Astrocyte (in vitro differentiated cells and primary cell): ENCODE measurements at places on chromosomes 12 and 14.
A peak's percentile ranks its signal among the peaks of the same experiment; 100 is the strongest.

GRCh38 chr14:90518941-90519256 lies 122.1 kb downstream of the CALM1 start:
- H3K4me1 ChIP-seq = peaks cover 16% of the 10 kb centered on the region
- no peaks in the 10 kb centered on the region for H3K36me3 ChIP-seq
- no peak overlapping the region for H3K27ac ChIP-seq
- H3K4me3 ChIP-seq = no peak overlapping the region
- DNase-seq = no peak

- no peaks in the 10 kb centered on the region for H3K27me3 ChIP-seq
- no peak overlapping the region for H3K4me3 ChIP-seq
- peak overlapping the region; percentile 80 for H3K27ac ChIP-seq
- H3K36me3 ChIP-seq = no peaks in the 10 kb centered on the region
These were observed 39.2 kb downstream of the NFKBIA start for GRCh38 chr14:35365130-35366055.

DNA sequence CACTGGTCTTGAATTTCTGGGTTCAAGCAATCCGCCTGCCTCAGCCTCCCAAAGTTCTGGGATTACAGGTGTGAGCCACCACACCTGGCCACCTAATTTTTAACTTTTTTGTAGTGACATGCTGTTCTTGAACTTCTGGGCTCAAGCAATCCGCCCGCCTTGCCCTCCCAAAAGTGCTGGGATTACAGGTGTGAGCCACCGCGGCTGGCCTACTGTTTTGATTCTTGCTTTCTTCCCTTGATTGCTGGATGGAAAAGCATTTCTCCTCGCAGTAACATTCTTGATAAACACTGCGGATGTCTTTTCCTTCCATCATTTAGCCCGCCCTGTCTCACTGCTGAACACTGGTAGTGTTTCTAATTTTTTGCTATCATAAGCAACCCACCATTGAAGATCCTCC lies 72.9 kb downstream of the RBM19 start:
- no peaks in the 10 kb centered on the region for H3K36me3 ChIP-seq
- peaks cover 13% of the 10 kb centered on the region for H3K4me1 ChIP-seq
- H3K27me3 ChIP-seq = no peaks in the 10 kb centered on the region

DNA sequence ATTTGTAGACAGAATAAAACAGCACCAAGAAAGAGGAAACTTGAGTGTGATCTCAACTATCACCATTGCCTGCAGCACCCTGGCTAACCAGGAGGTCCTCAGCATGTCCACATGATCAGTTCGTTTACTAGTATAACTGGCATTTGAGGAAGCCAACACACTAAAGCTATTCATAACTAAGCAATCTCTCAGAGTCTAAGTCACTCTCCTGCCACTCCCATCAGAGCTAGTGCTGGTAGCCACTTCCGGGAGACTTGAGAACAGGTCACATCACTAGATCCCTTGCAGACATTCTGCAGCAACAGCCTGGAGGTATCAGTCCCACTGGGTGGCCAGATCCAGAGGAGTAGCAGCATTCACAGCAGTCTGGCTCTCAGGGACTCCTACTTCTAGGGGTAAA lies 352.9 kb upstream of the OR4E1 start:
- no peaks in the 10 kb centered on the region for H3K36me3 ChIP-seq
- H3K27me3 ChIP-seq = no peaks in the 10 kb centered on the region
- no peak for DNase-seq
- H3K27ac ChIP-seq = no peak overlapping the region

- no peak overlapping the region for H3K27ac ChIP-seq
- H3K36me3 ChIP-seq = no peaks in the 10 kb centered on the region
- H3K4me1 ChIP-seq = no peaks in the 10 kb centered on the region
- peaks cover 3% of the 10 kb centered on the region for H3K27me3 ChIP-seq
- no peak for DNase-seq
These were observed 32.3 kb upstream of the PTCSC3 start for GRCh38 chr14:36208690-36209278.

DNA sequence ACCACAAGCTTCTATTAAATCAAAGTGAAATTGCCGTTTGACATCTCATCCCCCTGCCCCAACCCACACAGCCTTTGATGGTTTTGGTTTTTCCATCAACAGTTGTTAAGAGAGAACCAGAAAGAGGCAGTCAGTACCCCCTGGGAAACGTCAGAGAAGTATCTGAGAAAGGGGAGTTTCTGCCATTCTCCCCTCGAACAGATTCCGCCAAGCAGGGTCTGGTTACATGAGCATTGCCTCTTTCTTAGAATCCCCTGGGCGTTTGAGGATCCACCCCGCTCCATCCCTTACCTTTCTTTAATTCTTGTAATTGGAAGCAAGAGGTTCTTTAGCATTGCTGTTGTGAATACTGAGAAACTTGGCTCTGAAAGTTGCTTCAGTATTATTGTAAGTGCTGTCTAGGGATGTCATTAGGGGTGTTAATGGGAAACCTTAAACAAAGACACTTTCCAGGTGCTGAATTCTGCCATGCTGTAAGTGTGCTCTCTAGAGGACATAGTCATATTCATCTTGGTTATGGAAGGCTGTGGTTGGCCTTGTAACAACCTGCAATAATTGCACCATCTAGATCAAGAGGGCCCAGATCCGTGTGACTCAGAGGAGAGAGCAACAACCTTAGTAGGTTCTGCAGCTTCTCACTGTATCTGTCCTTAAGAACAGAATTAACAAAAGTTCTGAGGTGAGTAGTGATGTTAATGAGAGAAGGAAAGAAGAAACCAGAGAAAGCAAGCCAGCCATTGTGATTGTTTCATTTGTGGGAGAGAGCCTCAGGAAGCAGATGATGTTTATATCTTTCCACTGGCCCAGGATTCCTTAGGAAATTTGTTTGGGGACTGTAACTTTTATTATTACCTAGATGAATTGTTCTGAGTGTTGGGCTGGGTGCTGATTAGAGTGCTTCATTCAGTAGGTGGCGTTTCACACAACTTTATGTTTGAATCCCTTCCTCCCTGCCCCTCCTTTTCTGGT lies 9.0 kb downstream of the TMBIM6 start:
- no peaks in the 10 kb centered on the region for H3K27me3 ChIP-seq
- H3K36me3 ChIP-seq = peaks cover 29% of the 10 kb centered on the region
- peak; percentile 39 for DNase-seq

DNA sequence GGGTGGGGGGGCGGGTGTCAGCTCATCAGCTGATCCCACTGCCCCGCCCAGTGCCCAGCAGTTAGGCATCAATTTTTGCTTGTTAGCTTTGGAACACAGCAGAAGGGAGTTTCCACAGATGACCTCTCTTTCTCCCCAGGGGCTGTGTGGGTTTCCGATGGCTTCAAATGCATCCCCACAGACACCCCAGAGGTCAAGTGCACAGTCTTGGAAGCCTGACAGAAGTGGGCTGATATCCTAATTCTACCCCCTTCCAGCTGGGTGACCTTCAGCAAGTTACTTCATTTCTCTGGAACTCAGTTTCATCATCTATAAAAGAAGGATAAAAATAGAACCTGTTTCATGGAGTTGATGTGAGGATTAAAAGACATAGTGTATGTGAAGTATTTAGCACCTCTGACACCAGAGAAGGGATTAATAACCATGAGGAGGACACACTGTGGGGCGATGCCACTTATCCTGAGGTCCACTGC lies 22.0 kb downstream of the TTC9 start:
- H3K27me3 ChIP-seq = no peaks in the 10 kb centered on the region
- no peak overlapping the region for H3K27ac ChIP-seq
- H3K4me1 ChIP-seq = no peaks in the 10 kb centered on the region

- no peak overlapping the region for H3K27ac ChIP-seq
- no peaks in the 10 kb centered on the region for H3K4me1 ChIP-seq
- no peak overlapping the region for H3K4me3 ChIP-seq
- DNase-seq = no peak
- H3K27me3 ChIP-seq = no peaks in the 10 kb centered on the region
- no peaks in the 10 kb centered on the region for H3K36me3 ChIP-seq
These were observed 325.7 kb downstream of the ADGRD1 start for GRCh38 chr12:131279281-131279921.

DNA sequence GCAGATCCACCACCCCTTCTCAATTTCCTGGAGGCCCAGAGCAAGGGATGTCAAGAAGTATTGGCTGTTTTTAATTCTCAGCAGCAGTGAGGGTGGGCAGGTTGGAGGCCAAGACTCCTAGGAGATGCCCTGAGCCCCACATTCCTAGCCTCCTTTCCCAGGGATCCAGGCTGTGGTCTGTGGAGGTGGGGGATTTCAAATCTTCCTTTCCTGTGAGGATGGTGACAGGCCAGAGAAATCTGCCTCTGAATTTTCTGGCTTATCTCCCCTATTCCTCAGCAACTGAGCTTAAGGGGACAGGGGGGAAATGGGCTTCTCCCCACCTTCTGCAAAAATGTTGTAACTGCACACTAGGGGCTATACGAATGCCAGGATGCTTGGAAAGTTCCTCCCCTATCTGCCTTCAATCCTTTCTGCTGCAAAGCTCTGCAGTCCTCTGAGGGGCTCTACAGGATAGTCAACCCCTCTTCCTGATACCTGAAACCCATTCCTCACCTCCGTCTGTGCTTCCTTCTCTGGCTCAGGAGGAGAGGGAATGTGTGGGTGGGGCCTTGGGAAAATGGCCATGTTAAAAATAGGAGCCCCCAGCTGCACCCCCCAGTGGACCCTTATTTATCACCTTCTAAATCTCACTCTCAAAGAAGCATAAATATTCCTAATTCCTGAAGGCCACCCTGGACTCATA lies 6.6 kb downstream of the GPR84 start:
- no peak for DNase-seq
- no peaks in the 10 kb centered on the region for H3K27me3 ChIP-seq

DNA sequence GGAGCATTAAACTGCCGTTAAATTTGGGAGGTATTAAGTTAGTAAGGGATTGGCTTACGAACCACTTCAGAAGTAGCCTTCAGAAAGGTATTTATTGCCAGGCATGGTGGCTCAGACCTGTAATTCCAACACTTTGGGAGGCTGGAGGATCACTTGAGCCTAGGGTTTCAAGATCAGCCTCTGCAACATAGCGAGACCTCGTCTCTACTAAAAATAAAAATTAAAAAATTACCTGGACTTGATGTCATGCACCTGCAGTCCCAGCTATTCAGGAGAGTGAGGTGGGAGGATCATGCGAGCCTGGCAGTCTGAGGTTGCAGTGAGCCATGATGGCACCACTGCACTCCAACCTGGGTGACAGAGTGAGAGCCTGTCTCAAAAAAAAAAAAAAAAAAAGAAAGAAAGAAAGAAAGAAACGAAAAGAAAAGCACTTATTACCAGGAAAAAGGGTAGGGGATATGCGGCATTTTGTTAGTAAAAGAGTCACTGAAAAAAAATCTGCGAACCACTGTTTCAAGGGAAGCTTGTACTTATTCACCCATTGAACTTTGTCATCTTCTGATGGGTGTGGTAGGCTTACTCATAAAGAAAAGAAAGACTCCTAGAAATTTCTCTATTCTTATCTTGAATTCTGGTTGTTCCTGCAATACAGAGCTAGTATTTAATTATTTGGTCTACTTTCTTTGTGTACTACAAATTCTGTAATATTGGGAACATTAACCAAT lies 33.6 kb upstream of the PLEKHA5 start:
- no peak overlapping the region for H3K4me3 ChIP-seq
- H3K36me3 ChIP-seq = no peaks in the 10 kb centered on the region
- H3K27me3 ChIP-seq = no peaks in the 10 kb centered on the region
- peaks cover 11% of the 10 kb centered on the region for H3K4me1 ChIP-seq
- DNase-seq = peak; percentile 75
- H3K27ac ChIP-seq = no peak overlapping the region

- no peak for DNase-seq
- no peaks in the 10 kb centered on the region for H3K27me3 ChIP-seq
- H3K4me1 ChIP-seq = peaks cover 12% of the 10 kb centered on the region
- no peak overlapping the region for H3K4me3 ChIP-seq
- peaks cover 22% of the 10 kb centered on the region for H3K36me3 ChIP-seq
- H3K27ac ChIP-seq = no peak overlapping the region
These were observed 36.5 kb downstream of the PAPLN start for GRCh38 chr14:73273799-73274198.

DNA sequence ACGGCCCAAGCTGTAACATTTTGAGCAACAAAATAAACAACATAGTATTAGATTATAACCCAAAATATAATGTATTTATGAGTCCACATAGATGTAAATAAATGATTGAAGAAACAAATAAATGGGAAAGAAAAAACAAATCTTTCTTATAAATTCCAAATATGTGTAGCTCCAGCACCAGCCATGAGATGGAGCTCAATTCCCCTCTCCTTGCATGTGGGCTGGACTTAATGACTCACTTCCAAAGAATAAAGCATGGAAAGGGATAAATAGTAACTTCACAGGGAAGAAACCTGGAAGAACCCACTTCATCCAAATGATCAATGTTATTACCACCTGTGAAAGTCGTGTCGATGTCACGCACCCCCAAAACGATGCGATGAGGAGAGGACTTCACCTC lies 158.8 kb downstream of the RPAP3 start:
- no peaks in the 10 kb centered on the region for H3K36me3 ChIP-seq
- H3K27me3 ChIP-seq = no peaks in the 10 kb centered on the region
- no peak overlapping the region for H3K4me3 ChIP-seq
- no peak overlapping the region for H3K27ac ChIP-seq
- H3K4me1 ChIP-seq = no peaks in the 10 kb centered on the region
- DNase-seq = peak; percentile 30
